ENCODE measurements at places on chromosomes 12 and 14. TPM values are rescaled to one million over a fixed set of nuclear protein-coding genes. Genes with fewer than 3 reads are reported as not detected.

The HDAC7 gene
- total RNA-seq: 101 TPM

The IL22 gene
- total RNA-seq: not detected

The CMA1 gene
- total RNA-seq: not detected

GRCh38 chr12:70448371-70448770 is 82.3 kb downstream of the KCNMB4 start:
- DNase-seq: no peak
- no peaks in the 10 kb centered on the region for H3K27me3 ChIP-seq
- no peaks in the 10 kb centered on the region for H3K36me3 ChIP-seq
- H3K4me3 ChIP-seq: no peak overlapping the region

DNA sequence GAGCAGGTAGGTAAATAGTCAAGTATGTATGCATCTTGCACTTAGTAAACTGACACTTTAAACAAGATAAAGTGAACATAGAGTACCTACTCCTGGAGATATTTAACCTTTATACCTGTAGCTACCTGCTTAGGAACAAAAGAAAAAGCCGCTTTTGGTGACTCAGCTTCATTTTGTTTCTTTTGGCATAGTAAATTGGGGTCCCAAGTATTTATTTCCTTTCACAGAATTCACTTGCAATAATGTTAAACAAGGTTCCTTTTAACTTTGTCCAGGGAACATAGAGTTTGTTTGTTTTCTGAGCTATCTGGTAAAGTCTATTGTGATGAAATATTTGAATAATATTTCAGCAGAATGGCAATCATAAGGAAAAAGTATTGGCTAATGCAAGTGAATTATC is 20.0 kb downstream of the SLCO1B3 start:
- no peaks in the 10 kb centered on the region for H3K27me3 ChIP-seq
- H3K27ac ChIP-seq: no peak overlapping the region
- H3K36me3 ChIP-seq: no peaks in the 10 kb centered on the region

GRCh38 chr12:93243689-93244513 is 133.8 kb upstream of the NUDT4 start:
- no peak for DNase-seq
- peak overlapping the region; percentile 62 for H3K27ac ChIP-seq
- no peaks in the 10 kb centered on the region for H3K27me3 ChIP-seq
- no peaks in the 10 kb centered on the region for H3K4me1 ChIP-seq
- H3K36me3 ChIP-seq: no peaks in the 10 kb centered on the region
- no peak overlapping the region for H3K4me3 ChIP-seq

GRCh38 chr12:120225200-120225558 is 24.3 kb upstream of the RPLP0 start:
- DNase-seq: no peak
- peaks cover 25% of the 10 kb centered on the region for H3K36me3 ChIP-seq
- peaks cover 57% of the 10 kb centered on the region for H3K4me1 ChIP-seq
